ENCODE measurements at places on chromosomes 3 and 15. TPM values are rescaled to one million over a fixed set of nuclear protein-coding genes. Genes with fewer than 3 reads are reported as not detected.

- no peak for DNase-seq
These were observed 76.9 kb upstream of the RGMA start for GRCh38 chr15:93165734-93166470.

DNA sequence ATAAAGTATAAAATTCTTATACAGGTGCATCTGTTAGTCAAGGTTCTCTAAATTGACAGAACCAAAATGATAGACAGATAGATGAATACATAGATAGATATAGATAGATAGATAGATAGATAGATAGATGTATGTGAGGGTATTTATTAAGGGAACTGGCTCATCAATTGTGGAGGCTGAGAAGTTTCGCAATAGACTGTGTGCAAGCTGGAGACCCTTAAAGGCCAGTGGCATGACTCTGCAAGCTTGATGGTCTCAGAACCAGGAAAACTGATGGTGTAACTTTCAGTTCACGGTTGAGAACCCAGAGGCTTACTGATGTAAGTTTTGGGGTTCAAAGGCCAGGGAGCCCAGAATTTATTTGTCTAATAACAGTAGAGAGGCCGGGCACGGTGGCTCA lies 1123.7 kb upstream of the CADM2 start:
- DNase-seq: no peak

- no peak for DNase-seq
These were observed 88.8 kb upstream of the SLC24A5 start for GRCh38 chr15:48031973-48032372.

DGKG gene
- 2.0 TPM for polyA plus RNA-seq

DNA sequence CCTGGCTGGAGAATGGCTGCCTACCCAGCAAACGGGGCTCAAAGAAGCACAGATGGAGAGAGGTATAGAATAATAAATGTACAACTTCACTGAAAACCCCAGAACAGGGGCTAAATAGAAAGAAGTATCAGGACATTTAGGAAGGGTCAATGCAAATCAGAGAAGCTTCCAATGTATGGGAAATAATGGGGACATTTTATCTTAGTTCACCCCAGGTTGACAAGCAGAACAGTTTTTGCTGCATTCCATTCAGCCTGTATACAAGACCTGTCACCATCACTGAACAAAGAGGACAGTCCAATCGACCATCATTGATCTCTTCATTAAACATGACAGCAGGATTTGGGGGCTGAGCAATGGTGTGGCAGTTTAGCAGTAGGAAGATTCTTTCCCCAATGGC lies 68.1 kb downstream of the MYH15 start:
- DNase-seq: no peak

DNA sequence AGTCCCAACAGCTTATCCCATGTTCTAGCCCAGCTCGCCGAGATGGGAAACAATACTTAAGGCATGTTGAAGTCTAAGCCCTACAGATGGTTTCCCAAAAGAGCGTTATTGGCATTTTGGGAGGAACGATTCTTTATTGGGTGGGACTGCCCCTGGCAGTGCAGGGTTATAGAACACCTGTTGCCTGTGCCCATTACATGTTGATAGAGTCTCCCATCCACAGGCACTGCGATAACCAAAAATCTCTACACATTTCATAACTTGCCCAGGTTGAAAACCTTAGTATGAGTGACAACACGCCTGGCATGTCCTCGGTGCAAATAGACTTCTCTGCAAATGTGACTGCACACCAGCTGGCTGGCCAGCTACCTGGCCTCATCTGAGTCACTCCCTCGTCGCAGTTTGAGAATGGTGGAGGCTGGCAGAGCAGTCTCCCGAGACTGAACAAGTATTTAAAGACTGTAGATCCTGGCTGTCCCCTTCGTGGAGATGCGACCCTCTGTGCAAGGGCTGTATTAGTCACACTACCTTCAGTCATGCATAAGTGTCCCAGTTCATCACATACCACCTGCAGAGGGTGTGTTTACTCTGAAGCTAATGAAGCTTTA lies 18.7 kb downstream of the ZNF80 start:
- DNase-seq: no peak

- peak; percentile 58 for DNase-seq
These were observed 203.9 kb downstream of the TLE3 start for GRCh38 chr15:69893863-69894262.
